Activated CD4-positive, alpha-beta T cell treated with anti-CD3 and anti-CD28 coated beads, Interleukin-2, amount 50 U/mL, for 48 hours (primary cell): ENCODE measurements at places on chromosomes 13 and 19.

GRCh38 chr19:39083983-39084731 is at the start of gene ACP7:
TSS of gene ACP7 (plus strand) at chr19:39084368. CDS start at chr19:39085270, 902 bp downstream.
- peak; percentile 9 for DNase-seq

- DNase-seq, result no peak
These were observed 9.0 kb downstream of the RASA3 start for GRCh38 chr13:114123448-114123847.

- DNase-seq, result peak; percentile 47
These were observed 68.7 kb downstream of the RASL11A start for GRCh38 chr13:27339299-27339698.

- peak; percentile 25 for DNase-seq
These were observed 965 bp downstream of the TTC9B start for GRCh38 chr19:40217027-40217810.

DNA sequence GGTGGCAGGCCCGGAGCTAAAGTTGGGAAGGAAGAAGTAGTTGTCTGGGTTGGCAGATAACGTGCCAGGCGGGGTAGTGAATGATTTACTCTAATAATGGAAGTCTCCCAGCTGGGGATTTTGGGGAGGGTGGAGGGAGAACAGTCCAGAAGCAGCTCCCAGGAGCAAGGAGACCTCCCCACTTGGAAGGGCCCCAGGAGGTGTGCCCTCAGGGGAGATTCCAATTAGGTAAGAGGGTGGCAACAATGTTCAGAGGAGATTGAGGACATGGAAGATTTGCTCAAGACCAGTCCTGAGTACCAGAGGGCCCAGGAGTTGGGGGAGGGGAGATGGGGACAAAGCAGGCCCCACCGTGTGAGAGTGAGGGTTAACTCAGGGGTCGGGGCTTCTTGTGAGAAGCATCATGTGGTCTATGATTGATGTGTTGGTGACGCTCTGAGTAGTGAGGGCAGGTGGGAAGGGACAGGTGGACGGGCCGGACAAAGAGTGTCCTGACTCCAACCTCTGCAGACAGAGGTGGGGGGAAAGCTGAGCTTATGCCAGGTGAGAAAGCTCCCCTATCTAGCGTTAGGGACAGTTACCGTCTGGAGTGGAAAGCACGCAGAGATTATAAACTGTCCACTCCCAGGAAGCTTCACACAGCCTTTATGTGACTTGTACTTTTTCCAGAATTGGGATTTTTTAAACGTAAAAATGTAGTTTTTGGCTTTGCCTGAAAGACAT is 3.5 kb downstream of the SPINT2 start:
- no peak for DNase-seq

DNA sequence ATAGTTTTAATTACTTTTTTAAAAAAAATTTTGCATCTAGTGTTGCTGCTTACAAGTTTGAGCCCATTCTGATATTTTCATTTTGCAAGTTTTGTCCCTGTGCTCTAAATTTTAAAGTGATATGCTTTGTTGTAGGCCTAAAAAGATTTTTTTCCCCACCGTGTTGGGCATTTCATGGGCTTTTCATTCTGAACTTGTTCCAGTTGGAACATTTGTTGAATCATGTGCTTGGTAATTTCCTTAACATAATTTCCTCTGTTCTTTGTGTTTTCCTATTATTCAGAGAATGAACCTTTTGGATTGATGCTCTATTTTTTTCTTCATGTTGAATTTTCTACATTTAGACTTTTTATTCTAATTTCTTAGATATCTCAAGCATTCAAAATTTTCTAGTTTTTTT is 206.4 kb upstream of the SPRY2 start:
- DNase-seq, result no peak

DNA sequence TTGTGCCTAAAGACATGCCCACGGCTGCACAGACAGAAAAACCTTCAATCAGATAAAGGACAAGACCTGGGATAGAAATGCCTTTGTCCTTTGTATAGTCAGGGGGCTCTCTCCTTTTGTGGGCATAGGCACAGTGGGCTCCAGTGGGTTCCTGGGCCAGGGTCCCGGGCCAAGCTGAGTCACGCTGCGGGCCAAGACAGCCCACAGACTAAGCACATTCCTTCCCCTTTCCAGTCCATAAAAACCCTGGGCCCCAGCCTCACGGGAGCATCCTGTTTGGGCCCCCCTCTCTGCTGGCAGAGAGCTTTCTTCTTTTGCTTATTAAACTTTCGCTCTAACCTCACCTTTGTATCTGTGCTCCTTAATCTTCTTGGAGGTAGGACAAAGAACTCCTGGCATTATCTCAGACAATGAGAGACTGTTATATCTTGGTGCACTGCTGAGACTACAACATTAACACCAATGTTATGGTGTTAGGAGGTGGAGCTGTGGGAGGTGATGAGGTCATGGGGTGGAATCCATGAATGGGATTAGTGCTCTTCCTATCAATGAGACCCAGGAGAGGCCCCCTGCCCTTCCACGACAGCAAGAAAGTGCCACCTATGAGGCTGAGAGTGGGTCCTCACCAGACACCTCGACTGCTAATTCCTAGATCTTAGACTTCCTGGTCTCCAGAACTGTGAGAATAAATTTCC is 20.8 kb upstream of the FBXL3 start:
- DNase-seq, result no peak

DNA sequence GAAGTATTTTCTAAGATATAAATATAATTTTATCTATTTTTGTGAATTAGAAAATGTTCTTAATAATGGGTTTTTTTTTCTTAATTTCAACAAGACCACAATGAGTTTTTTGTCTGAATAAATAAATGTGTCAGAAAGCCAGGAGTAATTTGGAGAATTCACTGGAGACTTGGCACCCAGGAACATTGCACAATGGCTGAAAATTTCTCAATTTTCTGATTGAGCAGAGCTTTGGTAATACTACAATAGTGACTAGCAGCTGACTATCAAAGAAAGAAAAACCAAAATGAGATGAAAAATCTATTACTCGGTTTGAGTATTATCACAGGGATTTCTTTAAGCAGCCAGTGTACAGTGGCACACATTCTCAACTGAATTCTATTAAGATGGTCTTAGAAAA is 394.4 kb upstream of the PCDH20 start:
- no peak for DNase-seq

DNA sequence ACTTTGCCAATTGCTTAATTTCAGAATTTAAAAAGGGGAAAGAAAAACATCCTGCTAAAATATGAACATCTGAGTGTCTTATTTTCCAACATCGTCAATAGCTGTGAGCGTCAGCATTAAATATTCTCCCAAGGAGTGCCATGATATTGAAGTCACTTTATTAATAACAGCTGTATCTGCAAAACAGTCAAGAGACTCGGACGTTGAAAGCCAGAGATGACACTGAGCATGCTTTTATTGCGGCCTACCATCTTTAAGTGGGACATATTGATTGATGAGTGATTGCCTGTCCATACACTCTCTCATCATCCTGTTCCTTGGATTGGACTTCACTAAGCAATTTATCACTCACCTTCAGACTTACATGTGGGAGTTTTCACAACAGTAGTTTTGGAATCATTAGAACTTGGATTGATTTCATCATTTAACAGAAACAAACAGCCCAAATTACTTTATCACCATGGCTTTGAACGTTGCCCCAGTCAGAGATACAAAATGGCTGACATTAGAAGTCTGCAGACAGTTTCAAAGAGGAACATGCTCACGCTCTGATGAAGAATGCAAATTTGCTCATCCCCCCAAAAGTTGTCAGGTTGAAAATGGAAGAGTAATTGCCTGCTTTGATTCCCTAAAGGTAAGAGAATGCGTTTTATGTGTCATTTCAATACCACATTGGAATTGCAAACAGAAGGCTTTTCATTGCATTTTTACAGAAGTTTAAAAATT is 53.8 kb downstream of the MBNL2 start:
- DNase-seq, result no peak

GRCh38 chr13:101698400-101698799 is 245.9 kb downstream of the ITGBL1 start:
- DNase-seq, result no peak

GRCh38 chr13:110161112-110161882 is 145.7 kb downstream of the COL4A1 start:
- no peak for DNase-seq

GRCh38 chr13:93172109-93172508 is 54.5 kb upstream of the GPC6 start:
- no peak for DNase-seq

- DNase-seq, result no peak
These were observed 26.5 kb downstream of the SH3GL1 start for GRCh38 chr19:4373601-4374497.

- DNase-seq, result no peak
These were observed 11.8 kb upstream of the HSH2D start for GRCh38 chr19:16131648-16132047.

DNA sequence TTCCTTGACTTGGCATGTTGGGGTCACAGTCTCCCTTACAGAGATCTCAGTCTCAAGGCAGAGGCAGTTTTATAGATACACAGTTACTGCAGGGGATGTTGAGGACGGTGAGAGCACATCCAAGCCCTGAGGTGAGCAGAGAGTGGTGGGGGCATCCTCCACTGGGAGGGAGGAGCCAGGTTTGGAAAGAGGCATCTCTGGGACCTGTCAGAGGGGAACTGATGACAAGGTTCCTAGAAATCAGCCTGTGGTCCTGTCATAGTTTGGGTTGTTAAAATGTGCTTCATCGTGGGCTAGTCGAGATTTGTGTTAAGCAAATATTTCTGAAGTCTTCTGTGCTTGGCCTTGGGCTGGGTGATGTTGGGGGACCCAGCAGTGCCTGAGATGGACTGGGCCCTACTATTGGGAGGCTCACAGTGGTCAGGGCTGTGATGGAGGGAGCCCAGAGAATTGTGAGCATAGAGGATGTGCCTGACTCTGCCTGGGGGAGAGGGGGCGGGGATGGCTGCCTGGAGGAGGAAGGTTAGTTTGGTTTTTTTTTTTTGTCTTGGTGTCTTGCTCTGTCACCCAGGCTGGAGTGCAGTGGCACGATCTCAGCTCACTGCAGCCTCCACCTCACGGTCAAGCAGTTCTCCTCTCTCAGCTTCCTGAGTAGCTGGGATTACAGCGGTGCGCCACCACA is 3.9 kb downstream of the SUPT5H start:
- no peak for DNase-seq

DNA sequence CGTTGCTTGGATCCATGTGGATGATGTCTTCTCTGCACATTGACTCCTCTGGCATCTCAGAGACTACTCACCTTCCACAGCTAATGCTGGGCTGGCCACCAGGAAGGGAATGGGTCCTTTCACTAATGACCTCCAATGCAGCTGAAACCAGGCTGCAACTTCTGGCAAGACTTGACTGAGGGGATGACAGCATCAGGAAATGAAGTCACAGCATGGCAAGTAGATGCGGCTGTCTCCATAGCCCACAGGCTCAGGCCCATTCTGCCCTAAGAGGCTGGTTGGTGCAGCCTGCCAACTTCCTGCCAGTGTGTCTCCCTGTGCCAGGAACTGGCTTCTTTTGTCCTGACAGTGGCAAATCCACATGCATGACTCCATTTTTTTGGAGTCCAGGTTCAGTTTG is 467.3 kb downstream of the TSHZ3 start:
- no peak for DNase-seq

DNA sequence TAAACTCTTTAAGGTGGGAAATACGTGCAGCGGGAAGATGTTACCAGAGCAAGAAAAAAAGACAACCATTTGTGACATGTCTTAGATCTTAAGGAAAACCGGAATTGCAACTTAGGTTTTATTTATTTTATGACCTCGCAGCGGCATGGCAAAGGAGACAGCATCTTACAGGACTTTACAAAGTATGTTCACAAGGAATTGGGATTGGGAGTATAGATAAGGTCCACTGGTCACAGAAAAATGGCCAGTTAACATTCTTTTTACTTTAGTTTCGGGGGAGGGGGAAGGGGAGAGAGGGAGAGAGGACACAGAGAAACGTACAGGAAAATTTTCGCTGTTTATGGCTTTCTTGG is 104.5 kb upstream of the DIAPH3 start:
- no peak for DNase-seq

DNA sequence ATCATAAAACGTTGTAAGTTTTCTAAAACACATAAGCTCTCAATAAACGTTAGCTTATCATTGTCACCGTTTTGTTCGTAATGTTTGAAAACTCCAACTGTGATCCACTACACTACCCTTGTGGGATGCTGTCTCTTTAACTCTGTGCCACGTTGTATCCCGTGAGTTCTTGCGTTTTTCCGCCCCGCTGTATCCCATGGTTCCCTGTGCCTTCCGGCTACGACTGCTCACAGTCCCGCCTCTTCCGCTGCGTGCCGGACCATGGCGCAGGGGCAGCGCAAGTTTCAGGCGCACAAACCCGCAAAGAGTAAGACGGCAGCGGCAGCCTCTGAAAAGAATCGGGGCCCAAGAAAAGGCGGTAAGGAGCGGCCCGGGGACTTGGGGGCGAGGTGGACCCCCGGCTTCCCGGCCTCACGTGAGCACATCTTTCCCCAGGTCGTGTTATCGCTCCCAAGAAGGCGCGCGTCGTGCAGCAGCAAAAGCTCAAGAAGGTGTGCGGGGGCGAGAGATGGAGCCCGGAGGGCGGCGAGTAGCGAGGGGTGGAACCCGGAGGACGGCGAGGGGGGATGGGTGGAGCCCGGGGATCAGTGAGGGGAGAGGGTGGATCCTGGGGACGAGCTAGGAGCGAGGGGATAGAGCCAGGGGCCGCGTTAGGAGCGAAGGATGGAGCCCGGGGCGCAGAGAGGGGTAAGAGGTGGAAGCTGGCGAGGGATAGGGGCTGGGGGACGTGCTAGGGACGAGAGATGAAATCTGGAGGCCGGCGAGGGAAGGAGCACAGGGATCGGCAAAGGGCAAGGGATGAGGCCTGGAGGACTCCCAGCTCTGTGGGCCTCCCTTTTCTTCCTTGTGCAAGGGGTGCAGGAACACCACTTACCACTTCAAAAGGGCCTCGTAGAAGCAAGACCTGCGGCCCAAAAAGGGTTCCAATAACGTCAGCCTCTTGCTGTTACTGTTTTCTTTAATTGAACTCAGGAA is at the start of gene C19orf53:
TSS of gene C19orf53 (plus strand) at position 240 of the 975 bp plus-strand sequence. CDS start at position 262, 22 bp downstream.
- DNase-seq, result peak; percentile 90

DNA sequence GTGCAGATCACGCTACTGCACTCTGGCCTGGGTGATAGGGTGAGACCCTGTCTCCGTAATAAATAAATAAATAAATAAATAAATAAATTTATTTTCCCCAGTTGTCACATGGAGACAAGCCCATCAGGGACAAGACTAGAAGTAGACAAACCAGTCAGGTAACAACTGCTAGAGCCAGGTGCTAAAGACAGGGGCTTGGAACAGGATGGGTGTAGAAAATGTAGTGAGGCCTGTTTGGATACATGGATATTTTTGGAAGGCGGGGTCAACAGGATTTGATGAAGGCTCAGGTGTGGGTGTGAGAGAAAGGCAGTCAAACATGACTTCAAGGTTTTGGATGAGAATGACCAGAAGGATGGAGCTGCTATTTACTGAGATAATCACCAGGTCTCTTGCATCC is 27.7 kb upstream of the TPM4 start:
- DNase-seq, result no peak

GRCh38 chr19:44648631-44649251 is 5.0 kb downstream of the PVR start:
- DNase-seq, result no peak
